ENCODE measurements at places on chromosomes 13 and 19.

DNA sequence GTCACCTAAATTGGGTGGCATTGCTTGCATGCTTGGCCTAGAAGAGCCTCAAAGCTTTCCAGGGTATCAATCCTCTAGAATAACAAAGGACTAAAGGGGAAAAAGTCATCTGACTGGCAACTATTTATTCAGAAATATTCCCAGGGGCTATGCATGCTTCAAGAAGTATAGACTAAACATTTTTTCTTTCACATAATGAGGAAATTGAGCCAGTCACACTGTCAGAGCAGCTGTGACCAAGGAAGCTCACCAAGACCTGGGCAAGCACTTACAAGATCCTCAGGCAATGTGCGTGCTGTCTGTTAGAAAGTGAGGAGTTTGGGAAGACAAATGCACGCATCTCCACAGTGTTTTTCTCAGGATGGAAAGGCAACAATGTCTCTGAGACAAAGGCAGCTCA, 747.2 kb downstream of the DIAPH3 start:
- no peak for DNase-seq

- no peak for DNase-seq
Measured at GRCh38 chr13:38954291-38954690, 36.3 kb downstream of the STOML3 start.

GRCh38 chr13:28717170-28717569, 1.6 kb downstream of the SLC46A3 start:
- DNase-seq = no peak

DNA sequence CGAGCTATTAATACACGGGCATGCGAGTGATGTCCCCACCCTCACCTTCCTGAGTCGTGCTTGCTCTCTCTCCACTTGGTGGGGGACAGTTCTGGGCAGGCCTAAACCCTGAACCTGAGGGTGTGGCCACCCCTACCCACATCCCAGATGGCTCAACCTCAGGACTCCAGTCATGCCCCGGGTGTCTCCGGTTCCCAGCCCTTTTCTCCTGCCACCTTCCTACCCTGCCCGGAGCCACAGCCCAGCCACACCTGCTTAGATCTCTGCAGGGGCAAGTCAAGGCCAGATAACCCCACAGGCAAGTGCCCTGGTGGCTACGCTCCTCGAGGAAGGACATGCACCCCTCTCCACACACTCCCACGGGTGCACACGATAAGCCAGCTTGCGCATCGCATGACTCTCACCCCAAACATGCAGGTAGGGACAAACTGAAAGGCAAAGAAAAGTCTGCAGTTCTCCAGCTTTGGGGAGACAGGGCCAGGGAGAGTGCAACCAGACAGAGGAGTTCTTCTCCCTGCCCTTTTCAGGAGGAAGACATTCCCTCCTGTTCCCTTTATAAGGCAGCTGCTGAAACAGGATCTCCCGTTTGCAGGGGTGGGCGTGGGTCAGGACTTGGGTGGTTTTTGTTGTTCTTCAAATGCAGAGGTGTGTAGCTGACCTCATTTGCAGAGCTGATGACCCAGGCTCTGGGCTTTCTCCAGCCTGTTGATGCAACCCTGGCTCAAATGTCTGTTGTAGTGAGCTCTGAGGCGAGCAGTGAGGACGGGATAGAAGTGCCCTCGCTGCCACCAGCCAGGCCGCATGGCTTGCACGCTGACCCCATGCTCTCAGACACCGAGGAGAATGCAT, 88.6 kb downstream of the DPF1 start:
- no peak for DNase-seq

GRCh38 chr19:39412867-39413271, 400 bp downstream of the PLEKHG2 start:
- no peak for DNase-seq

DNA sequence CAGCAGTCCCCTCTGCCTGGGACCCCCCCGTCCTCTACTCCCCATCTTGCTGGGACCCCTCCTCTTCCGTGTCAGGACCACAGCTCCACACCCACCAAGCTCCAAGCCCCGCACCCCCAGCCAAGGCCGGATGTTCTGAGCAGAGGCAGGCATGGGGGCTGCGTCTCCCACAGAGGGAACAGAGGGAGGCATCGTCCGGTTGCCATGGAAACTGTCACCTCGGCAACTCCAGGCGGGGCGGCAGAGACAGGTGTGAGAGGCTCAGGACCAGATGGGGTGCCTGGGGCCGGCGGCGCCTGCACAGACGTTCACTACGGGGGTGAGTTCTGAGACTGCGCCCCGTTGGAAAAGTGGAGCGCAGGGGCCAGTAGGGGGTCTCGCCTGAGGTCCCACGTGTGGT, 5.4 kb downstream of the RNU6-9 start:
- DNase-seq = no peak

GRCh38 chr13:73598020-73598712, 536.0 kb downstream of the KLF12 start:
- DNase-seq = no peak

DNA sequence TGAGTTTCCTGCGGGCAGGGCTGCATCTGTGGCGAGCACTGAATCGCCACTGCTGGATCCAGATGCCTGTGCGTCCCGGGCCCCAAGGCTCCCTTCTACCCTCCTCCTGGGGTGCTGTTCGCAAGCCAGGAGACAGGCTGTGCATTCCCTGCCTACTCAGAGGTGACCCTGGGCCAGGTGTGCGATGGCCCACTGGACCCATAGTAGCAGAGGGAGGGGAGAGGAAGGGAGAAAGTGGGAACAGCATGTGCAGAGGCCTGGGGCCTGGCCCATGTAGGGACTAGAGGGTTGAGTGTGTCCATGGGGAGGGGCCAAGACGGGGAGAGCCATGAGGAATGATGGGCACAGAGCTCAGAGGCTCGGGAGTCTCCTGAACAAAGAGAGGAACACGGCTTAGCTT, 27.3 kb downstream of the CARM1 start:
- DNase-seq = no peak

GRCh38 chr19:12792051-12792852, 966 bp downstream of the JUNB start:
- DNase-seq = peak; percentile 77

DNA sequence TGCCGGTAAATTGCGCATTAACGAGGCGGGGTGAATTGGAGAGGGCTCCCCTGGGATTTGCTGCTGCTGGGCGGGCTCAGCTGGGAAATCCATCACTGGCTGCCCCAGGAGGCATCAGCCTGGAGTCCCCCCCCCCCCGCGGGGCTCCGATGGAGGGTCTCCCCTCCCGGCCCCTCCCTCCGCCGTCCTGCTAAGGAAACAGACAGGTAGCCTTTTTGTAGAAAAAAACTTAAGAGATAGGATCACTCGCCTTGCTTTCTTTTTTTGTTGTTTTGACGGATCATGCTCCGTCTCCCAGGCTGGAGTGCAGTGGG, 6.8 kb downstream of the TLE6 start:
- DNase-seq = no peak

GRCh38 chr19:43777163-43777695, 3.5 kb downstream of the KCNN4 start:
- no peak for DNase-seq

DNA sequence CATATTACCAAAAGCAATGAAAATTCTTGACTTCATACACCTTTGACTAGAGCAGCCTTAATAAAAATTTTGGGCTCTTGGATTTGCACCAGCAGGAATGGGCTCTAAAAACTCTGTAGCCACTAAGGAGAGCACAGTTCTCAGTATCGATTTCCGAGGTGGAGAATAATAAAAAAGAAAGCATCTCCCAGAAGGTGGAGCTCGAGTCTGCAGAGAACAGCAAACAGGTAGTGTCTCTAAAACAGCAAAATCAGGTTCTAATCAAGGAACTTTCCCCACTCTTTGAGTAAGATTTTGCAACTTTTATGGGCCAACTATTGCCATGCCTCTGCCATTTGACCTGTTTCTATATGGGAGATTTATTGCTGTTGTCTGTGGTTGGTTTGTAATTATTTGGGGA, 258.7 kb upstream of the GPC6 start:
- DNase-seq = no peak

DNA sequence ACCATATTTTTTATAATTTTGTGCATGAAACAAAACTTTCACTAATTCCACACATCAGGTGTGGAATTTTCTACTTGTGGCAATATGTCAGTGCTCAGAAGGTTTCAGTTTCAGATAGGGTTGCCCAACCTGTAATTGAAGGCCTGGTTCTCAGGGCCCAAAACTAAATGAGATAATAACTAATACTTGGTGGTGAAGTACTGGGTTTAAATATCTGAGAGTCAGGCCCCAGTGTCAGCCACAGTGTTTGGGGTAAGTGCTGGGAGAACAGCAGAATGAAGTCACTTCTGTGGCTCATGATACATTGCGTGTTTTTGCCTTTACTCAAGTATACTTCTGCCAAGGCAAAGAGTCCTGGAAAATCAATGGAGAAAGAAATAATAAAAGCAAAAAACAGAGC, 5.6 kb downstream of the SAFB start:
- DNase-seq = no peak

DNA sequence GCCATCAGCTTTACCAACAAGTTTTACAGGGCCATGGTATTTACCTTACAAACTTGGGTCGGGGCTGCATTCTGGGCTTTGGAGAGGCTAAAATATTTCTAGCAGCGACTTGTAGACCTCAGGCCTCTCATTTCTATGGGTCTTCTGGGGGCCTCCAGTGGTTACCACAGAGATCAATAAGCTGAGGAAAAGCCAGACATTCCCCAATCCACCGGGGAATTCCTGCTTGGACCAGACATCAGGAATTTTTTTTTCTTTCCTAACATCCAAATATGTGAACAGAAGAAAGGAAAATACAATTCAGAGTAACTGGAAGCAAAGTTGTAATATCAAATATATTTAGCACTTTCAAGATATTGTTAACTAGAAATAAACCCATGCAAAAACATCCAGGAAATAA, 1.5 kb downstream of the DZIP1 start:
- no peak for DNase-seq

DNA sequence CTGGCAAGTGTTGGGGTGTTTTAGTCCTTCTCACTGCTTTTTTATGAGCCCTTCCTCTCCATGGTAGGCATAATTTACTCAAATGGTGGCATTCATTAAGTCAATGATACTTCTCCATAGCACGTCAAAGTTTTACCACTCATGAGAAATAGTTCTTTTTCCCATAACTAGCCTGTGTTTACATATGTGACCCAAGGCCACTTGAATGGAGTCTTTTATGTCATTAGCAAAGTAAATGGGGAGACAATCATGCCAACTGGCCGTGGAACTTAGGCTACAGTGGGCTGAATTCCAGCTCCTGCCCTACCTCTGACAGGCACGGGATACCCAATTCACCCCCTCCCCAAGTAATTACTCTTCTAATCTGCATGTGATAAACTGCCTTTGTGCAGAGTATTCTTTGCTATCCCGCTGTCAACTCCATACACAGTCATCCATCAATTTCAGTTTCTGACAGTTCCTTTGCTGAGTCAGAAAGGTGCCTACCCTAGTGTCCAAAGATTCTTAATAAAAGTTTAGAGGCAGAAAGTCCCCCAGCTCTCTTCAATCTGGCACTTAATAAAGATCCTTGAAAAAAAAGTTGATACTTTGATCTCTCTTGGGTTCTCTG, 16.9 kb downstream of the PROSER1 start:
- DNase-seq = no peak

DNA sequence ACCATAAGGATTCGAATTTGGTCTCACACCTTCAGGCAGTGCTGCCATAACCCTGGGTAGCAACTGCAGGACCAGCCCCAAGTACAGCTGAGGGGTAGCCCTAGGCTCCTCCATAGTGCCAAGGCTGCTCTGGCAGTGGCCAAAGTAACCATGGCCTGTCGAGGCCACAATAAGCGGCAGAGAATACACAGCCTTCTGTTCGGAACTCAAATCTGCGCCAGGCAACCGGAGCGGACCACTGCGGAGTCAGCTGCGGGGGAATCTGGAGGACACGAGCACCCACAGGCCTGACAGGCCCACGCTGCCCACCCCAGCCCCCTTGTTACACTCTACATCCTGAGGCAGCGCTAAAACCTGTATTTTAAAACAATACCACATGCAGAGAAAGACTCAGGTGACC, 48.7 kb downstream of the CCDC70 start:
- DNase-seq = no peak

DNA sequence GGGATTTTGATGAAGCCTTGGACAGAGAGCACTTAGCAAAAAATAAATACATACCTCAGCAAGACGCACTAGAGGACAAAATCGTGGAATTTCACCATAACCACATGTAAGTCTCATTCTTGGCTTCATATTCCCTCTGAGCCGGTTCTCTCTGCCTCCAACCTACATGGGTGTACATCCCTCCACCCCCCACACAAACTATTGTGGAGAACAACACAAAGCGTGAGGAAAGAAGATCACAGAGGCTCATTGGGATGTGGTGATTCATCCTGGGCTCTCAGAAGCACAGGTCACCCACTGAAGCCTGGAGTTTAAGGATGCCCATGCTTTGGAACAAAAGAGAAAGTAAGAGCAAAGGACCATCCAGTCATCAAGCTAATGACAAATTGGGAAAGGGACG, 192.2 kb downstream of the STK24 start:
- no peak for DNase-seq

DNA sequence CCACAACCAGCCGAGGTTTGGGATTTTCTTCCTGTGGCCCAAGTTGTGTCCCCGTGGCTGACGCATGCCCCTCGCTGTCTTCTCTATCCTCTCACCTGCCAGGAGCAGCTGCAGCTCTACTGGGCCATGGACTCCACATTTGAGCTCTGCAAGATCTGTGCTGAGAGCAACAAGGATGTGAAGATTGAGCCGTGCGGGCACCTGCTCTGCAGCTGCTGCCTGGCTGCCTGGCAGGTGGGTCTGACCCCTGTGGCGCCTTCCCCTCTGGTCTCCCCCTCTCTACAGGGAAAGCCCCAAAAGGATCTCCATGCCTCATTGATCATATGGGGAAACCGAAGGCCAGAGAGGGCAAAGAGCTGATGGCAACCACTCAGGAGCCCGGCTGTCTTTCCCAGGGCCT, 14.6 kb downstream of the CBLC start:
- no peak for DNase-seq

DNA sequence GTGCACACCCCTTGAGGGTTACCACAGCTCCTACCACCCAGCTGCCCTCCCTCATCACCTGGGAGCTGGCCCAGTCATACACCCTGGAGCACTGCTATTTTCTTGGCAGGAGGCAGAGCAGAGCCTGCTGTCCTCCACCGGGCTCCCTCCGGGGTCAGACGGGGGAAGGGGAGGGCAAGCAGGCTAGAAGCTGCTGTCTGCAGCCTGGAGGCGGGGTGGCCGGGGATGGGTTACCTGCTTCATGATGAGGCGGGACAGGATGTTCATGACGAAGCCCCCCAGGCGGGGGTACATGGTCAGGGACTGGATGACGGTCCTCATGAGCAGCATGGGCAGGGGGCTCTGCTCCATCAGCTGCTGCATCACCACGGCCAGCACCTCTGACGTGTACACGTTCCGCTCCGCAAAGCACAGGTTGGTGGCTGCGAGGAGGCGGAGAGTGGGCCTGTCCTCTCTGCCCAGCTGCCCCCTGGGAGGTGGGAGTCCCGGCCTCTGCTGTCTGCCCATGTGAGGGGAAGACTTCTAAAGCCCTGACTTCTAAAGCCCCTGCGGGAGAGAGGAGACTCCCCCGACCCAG, 2.7 kb upstream of the RSPH6A start:
- DNase-seq = no peak

- DNase-seq = no peak
Measured at GRCh38 chr13:89061821-89062220, 1390.7 kb downstream of the SLITRK5 start.

All from stimulated activated CD4-positive, alpha-beta T cell treated with anti-CD3 and anti-CD28 coated beads, Interleukin-12 subunit alpha, Interleukin-12 subunit beta, amount 100 ng/mL, for 48 hours (primary cell).